Muscle of leg (tissue), 16 donors: ENCODE measurements at places on chromosomes 6 and 20. TPM values are rescaled to one million over a fixed set of nuclear protein-coding genes. Genes with fewer than 3 reads are reported as not detected.

The PLA2G7 gene
- total RNA-seq: 1.2 TPM

- H3K4me1 ChIP-seq: no peaks in the 10 kb centered on the region
- H3K36me3 ChIP-seq: no peaks in the 10 kb centered on the region
- H3K4me3 ChIP-seq: no peak overlapping the region
- no peak for DNase-seq
- H3K27ac ChIP-seq: no peak overlapping the region
- H3K27me3 ChIP-seq: no peaks in the 10 kb centered on the region
Observed at GRCh38 chr6:133376743-133377142, 135.6 kb downstream of the EYA4 start.

DNA sequence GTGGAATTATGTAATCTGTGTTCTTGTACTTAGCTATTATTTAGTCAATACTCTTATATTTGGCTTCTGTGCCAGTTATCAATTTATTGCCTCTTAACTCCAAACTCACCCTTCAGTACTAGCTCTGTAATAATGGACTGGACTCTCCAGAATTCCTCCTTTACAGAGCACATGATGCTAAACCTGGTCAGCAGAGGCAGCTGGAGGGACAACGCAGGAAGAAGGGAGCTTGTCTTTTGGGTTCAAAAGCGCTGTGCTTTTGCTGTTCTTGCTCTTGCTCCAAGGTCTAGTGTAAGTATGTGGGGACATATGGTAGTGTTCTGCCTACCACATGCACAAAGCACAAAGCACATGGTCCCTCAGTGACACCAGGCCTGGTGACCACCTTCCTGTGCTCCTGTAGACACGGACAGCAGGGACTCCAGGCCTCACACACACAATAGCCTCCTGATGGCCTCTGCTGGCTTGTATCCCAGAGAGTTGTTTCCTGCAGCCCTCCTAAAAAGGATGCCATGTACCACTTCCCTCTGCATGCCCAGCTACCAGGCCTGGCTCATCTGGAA is 46.1 kb downstream of the CHD6 start:
- H3K36me3 ChIP-seq: no peaks in the 10 kb centered on the region
- H3K27me3 ChIP-seq: no peaks in the 10 kb centered on the region
- no peak overlapping the region for H3K4me3 ChIP-seq
- H3K4me1 ChIP-seq: peaks cover 11% of the 10 kb centered on the region

The TPX2 gene
- 21.9 TPM for total RNA-seq

DNA sequence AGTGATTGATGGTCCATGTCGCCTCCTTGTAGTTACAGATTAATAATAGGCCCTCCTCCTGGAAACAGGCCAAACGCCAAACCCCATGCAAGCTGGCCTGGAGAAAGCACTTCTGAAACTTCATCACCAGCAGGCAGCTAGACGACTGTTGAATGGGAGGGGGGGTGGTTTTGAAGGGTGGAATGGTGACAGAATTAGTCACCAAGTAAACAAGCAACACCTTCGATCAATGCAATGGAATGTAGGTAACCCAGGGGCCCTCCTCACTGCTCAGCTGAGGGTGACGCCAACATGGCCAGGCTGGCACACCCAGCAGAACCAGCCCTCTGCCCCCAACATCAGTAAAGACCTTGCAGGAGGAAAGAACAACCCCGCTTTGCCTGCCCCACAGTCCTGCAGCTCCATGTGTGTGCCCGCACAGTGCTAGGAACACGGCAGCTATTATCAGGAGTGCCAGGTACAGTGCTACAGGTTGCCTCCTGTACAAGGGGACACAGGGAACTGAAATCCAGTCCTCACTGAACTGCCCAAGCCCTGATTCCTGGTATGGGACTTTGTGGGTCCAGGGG is 2.7 kb downstream of the BCAS1 start:
- no peak for DNase-seq
- H3K4me1 ChIP-seq: no peaks in the 10 kb centered on the region
- H3K36me3 ChIP-seq: no peaks in the 10 kb centered on the region
- H3K27ac ChIP-seq: no peak overlapping the region
- no peaks in the 10 kb centered on the region for H3K27me3 ChIP-seq

GRCh38 chr6:5866547-5867051 is 140.1 kb downstream of the NRN1 start:
- H3K36me3 ChIP-seq: no peaks in the 10 kb centered on the region
- DNase-seq: peak; percentile 15
- no peak overlapping the region for H3K4me3 ChIP-seq
- H3K27me3 ChIP-seq: no peaks in the 10 kb centered on the region
- no peak overlapping the region for H3K27ac ChIP-seq

The RREB1 gene
- total RNA-seq: 21.4 TPM

- H3K27me3 ChIP-seq: no peaks in the 10 kb centered on the region
- peaks cover 39% of the 10 kb centered on the region for H3K4me1 ChIP-seq
- H3K36me3 ChIP-seq: peaks cover 27% of the 10 kb centered on the region
- no peak overlapping the region for H3K4me3 ChIP-seq
Observed at GRCh38 chr6:158059108-158059507, 77.4 kb downstream of the SYNJ2 start.

GRCh38 chr6:146931214-146931613 is 273.0 kb upstream of the STXBP5 start:
- no peak overlapping the region for H3K27ac ChIP-seq
- no peak overlapping the region for H3K4me3 ChIP-seq
- H3K27me3 ChIP-seq: no peaks in the 10 kb centered on the region
- H3K36me3 ChIP-seq: no peaks in the 10 kb centered on the region

The TFAP2B gene
- total RNA-seq: under 0.01 TPM

- peak; percentile 32 for DNase-seq
- no peaks in the 10 kb centered on the region for H3K36me3 ChIP-seq
- H3K4me3 ChIP-seq: no peak overlapping the region
- H3K4me1 ChIP-seq: peaks cover 2% of the 10 kb centered on the region
- H3K27me3 ChIP-seq: no peaks in the 10 kb centered on the region
- no peak overlapping the region for H3K27ac ChIP-seq
Observed at GRCh38 chr6:5718231-5718947, 288.3 kb downstream of the NRN1 start.

DNA sequence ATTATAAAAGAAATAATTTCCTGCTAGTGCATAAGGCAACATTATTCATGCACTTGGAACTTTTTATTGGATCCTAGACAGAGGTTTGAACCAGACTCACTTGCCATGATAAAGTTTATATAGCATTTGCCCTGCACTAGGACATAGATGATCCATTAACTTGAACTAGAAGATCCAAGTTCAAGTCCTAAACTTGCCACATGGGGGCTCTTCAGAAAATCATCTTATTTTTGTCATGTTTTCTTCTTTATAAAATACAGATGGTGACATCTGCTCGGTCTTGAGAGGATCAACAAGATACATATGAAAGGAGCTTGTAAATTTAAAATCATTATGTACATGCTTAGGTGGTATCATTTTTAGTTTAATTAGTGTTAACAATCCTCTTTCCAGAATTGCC is 94.5 kb downstream of the SIM1 start:
- H3K4me1 ChIP-seq: no peaks in the 10 kb centered on the region
- H3K27me3 ChIP-seq: no peaks in the 10 kb centered on the region
- no peak for DNase-seq
- no peak overlapping the region for H3K4me3 ChIP-seq

The C6orf58 gene
- 0.09 TPM for total RNA-seq
